Stimulated activated CD4-positive, alpha-beta T cell treated with anti-CD3 and anti-CD28 coated beads, Interleukin-2, amount 100 ng/mL, for 24 hours (primary cell): ENCODE measurements at places on chromosomes 7 and 10.

- DNase-seq: no peak
These were observed 127.3 kb upstream of the PRKCQ start for GRCh38 chr10:6707352-6707751.

GRCh38 chr10:133258066-133258817 is 18.4 kb downstream of the ADAM8 start:
- DNase-seq: peak; percentile 57

- DNase-seq: no peak
These were observed 7.8 kb upstream of the PANK1 start for GRCh38 chr10:89652806-89653370.

DNA sequence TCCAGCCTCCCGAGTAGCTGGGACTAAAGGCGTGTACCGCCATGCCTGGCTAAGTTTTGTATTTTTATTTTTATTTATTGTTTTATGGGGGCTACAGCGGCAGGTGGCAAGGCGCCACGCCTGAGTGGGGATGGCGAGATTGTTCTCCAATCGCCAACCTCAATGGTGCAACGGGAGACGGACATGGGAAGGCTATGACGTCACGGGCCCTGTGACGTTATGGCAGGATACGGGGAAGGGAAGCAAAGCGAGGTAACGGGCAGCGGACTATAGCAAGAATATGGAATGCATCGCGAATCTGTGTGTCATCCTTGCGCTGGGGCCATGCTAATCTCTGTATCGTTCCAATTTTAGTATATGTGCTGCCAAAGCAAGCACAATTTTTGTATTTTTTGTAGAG is 24.8 kb upstream of the FIS1 start:
- DNase-seq: no peak

GRCh38 chr10:38157270-38157685 is 63.1 kb downstream of the ZNF37A start:
- DNase-seq: no peak

DNA sequence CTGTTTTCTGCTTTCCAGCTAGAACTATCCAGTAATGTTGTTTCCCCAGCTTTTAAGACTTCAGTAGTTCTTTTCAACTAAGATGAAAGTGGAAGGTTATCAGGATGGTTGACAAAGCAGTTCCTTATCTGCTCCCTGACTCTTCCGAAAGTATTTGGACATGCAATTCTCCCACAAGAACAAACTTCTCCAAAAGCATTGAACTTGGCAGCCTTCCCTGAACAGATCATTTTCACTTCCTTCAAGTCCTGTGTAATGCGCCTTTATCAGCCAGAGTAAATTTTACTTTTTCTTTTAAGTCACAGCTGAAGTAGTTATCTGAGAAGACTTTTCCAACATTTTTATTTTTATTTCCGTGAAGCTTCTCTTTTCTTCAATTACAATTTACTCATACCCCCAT is 39.7 kb downstream of the CDC14C start:
- DNase-seq: no peak

- DNase-seq: no peak
These were observed 204.1 kb upstream of the NFE2L3 start for GRCh38 chr7:25947669-25948516.
